ENCODE measurements at places on chromosomes 4 and X. TPM values are rescaled to one million over a fixed set of nuclear protein-coding genes. Genes with fewer than 3 reads are reported as not detected.

SLC10A7 gene
- total RNA-seq = 4.5 TPM

- DNase-seq = peak; percentile 33
Observed at GRCh38 chr4:144449611-144450010, 196.3 kb upstream of the HHIP start.

GPRASP1 gene
- 4.6 TPM for total RNA-seq

DNA sequence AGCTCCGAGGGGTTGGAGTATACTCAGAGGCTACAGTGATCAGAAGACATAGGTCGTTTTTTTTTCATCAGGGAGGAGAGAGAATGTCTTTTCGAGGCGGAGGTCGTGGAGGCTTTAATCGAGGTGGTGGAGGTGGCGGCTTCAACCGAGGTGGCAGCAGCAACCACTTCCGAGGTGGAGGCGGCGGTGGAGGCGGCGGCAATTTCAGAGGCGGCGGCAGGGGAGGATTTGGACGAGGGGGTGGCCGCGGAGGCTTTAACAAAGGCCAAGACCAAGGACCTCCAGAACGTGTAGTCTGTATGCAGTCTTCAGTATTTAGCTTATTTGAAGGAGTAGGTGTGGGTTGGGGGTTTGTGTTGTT, 500 bp downstream of the GAR1 start:
- DNase-seq = no peak

GRCh38 chr4:77372375-77372774, 215.4 kb downstream of the CCNG2 start:
- DNase-seq = no peak

GRCh38 chr4:3747581-3747904, 18.6 kb upstream of the ADRA2C start:
- peak; percentile 28 for DNase-seq

DNA sequence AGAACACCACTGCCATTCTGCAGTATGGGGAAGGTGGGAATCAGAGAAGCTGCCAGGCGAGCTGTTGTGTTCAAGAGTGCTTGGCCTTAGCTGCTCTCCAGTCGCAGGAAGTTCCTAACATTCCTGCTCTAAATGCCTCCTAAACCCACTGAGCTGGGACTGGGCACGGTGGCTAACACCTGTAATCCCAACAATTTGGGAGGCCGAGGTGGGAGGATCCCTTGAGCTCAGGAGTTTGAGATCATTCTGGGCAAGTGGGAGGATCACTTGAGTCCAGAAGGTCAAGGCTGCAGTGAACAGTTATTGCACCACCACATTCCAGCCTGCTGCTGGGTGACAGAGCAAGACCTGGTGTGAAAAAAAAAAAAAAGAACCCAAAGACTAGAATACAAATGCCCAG, 690.3 kb upstream of the FAM241A start:
- DNase-seq = no peak

TLR3 gene
- total RNA-seq = 6.3 TPM

DNA sequence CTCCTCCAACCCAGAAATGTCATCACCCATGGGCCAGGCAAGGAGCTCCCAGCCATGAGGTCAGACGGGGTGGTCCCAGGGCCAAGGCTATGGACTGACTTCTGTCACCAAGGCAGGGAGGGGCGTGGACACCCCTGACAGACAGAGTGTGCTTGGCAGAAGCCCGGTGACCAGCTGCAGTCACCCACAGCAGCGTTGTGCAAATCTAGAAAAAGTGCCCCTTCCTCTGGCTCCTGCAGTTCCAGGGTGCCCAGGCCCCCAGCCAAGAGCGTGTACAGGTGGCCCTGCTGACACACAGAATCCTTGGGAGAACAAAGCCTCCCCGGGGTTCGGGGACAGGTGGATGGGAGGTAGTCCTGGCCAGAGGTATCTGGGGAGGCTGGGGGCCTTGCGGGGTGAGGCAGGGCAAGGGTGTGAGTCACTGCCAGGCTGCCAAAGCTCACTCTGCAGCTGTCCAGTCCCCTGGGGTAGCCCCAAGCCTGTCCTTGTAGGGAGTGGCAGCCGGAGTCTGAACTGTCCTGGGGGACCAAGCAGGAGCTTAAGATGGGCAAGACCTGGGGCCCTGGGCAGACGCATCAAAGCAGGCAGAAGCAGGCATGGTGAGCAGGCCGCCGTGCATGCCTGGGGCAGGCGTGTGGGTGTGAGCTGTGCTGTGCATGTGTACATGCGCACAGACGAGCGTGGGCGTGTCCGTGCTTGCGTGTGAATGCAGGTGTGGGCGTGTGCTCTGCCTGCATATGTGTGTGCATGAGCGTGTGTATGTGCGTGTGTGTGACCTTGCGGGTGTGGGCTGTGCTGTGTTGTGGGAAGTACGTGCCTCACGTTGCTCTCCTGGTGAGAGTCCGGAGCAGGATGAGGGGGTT, 3.3 kb downstream of the MYL5 start:
- peak; percentile 35 for DNase-seq

FAM241A gene
- 11.3 TPM for total RNA-seq

MAOB gene
- 126 TPM for total RNA-seq

IL9R gene
- not detected for total RNA-seq

MAGEA12 gene
- total RNA-seq = not detected

PNCK gene
- total RNA-seq = 14.5 TPM

DNA sequence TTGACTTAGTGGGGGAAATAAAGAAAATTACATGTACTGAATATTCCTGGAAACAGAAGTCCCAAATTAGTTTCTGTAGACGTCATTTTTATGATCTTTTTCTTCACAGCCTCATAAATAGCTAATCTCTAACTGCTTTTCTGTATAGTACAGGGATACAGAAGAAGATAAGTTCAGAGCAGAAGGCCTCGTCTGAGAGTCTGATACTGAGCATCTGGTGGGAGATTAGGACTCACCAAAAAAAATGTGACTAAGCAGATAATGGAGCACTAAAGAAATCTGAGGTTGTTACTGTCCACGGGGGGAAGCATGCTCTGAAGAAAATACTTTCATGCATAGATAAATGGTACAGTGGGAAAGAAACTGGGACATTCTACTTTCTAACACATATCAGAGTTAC, 115.3 kb upstream of the TRPC5 start:
- DNase-seq = no peak

- DNase-seq = no peak
Observed at GRCh38 chr4:40170588-40170987, 26.2 kb upstream of the RHOH start.

HTR2C gene
- not detected for total RNA-seq

AREG gene
- total RNA-seq = 3.4 TPM

DNA sequence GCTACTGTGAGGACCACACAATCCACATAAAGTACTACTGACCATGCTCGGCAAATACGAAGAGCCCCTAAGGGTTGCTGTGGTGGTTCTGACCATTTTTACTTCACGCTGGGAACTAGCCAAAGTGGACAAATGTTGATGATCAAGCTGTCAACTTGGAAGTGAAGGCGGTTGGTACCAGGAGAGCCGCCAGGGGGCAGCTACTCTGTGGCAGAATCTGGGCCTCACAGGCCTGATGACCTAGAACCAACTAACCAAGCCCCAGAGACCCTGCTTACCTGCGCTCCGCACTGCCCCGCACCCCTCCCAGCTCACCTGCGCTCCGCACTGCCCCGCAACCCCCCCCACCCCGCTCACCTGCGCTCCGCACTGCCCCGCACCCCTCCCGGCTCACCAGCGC, 5.6 kb downstream of the GAK start:
- no peak for DNase-seq

DNA sequence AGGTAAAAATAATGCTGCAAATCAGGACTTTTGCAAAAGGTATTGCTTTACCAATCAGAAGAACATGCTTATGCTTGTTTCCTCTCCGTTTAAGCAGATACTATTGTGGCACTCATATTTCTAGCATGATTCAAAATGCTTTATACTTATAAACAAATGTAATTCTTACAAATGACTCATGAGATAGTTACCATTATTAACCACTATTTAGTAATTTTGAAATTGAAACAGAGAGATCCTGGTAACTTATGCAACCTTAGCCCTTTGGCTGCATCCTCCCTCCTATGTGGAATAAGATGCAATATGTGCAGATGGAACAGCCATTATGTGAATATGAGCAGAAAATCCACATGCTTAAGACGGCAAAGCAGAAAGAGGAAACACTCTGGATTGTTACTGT, 164.7 kb downstream of the PCDH18 start:
- no peak for DNase-seq

DCAF8L2 gene
- total RNA-seq = not detected

GRCh38 chrX:13876652-13877051, 59.8 kb upstream of the GPM6B start:
- no peak for DNase-seq
